Calu3 (cell line): ENCODE measurements at places on chromosomes 1 and 21.
A peak's percentile ranks its signal among the peaks of the same experiment; 100 is the strongest.

DNA sequence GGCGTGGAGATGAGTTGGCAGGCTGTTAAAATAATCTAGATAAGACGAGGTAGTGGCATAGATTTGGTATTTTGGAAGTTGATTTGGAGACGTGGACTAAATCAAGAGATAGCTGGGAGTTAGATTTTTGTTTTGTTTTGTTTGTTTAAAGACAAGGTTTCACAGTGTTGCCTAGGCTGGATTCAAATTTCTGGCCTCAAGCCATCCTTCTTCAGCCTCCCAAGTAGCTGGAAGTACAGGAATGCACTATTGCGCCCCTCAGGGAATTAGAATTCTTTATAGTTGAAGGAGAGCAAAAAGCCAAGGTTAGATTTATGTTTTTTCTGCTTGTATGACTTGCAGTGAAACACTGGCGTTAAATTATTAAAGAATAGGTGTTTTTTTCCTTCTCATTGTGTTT is 22.3 kb upstream of the SNRPE start:
- no peak for DNase-seq

DNA sequence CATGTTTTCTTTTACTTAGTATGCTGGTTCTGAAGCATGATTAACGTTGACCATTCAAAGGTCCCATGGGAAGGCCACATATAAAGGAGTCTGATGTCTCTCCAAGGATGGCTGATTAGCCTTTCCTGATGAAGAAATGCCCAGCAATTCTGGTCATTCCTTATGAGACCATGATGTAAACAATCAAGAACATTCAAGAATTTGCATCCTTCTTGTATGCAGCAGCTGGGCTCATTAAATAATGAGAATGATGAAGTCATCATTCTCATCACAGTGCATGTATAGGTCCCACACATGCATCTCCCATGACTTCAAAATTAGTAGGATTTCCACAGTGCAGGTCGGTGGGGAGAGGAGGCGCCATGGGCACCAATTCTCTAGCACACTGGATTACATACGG is 85.4 kb downstream of the APP start:
- DNase-seq, result no peak

- DNase-seq, result no peak
Measured at GRCh38 chr1:209927466-209927865, 10.6 kb upstream of the SYT14 start.

GRCh38 chr1:12627296-12627695 is 9.3 kb upstream of the DHRS3 start:
- DNase-seq, result no peak

GRCh38 chr21:38159355-38159754 is 97.4 kb upstream of the KCNJ15 start:
- peak; percentile 64 for DNase-seq

- DNase-seq, result no peak
Measured at GRCh38 chr1:201816309-201816854, 12.6 kb upstream of the IPO9 start.

GRCh38 chr1:114345930-114346479 is 165.0 kb downstream of the TRIM33 start:
- DNase-seq, result peak; percentile 5

DNA sequence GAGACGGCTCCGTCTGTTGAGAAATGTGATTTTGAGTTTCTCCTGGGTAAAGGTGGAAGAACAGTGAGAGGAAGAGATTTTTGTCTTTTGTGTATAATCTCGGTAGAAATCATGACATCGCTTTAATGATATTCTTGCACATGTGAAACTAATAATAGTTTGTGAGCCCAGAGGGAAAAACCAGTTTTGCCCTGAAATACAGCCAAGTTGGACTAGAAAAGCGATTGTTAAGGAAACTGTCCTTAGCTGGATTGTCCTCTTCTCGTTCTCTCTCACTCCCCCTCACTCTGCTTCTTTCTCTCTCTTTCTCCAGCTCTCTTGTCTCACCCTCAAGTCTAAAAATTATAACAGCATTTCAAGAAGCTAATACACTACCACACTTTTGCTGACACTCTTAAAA is 17.1 kb downstream of the KCNJ6 start:
- no peak for DNase-seq
